ENCODE measurements at places on chromosomes 1 and 21.

GRCh38 chr1:6124341-6124740 lies 55.8 kb downstream of the CHD5 start:
- no peak for DNase-seq

- DNase-seq, result peak; percentile 66
Measured at GRCh38 chr1:48202030-48202752, 20.3 kb upstream of the SLC5A9 start.

GRCh38 chr1:206685769-206686477 lies 1.2 kb downstream of the MAPKAPK2 start:
- DNase-seq, result peak; percentile 42

GRCh38 chr1:182564406-182565004 lies 24.6 kb downstream of the RNASEL start:
- DNase-seq, result no peak

- DNase-seq, result peak; percentile 20
Measured at GRCh38 chr21:34072145-34073031, 990 bp upstream of the MRPS6 start.

DNA sequence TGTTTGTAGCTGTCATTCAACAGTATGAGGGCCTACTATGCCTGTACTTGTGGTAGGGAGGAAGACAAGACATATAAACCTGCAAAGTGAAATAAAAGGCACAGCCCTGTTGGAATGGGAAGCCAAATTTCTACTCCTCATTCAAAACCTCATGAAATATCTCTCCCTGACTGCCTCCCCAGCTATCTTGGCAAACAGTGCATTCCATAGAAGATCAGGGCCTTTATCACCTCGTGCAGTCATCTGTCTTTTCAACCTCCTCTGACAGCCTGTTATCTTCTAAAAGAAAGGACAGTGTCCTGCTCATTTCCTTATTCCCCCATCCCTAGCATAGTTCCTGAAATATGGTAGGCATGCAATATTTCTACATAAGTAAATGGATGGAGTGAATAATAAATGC lies 71.0 kb downstream of the SH3GLB1 start:
- no peak for DNase-seq

GRCh38 chr1:17653728-17654351 lies 101.3 kb upstream of the ACTL8 start:
- DNase-seq, result peak; percentile 27

GRCh38 chr1:178959543-178960460 lies 65.9 kb upstream of the FAM20B start:
- DNase-seq, result no peak

GRCh38 chr1:15185617-15186016 lies 32.1 kb downstream of the TMEM51 start:
- DNase-seq, result no peak

GRCh38 chr1:159204161-159205141 lies at the start of gene ACKR1:
TSS of gene ACKR1 (plus strand) at chr1:159204875. CDS start at chr1:159204960, 85 bp downstream.
- no peak for DNase-seq

- DNase-seq, result no peak
Measured at GRCh38 chr21:22710721-22711120, 1712.5 kb downstream of the NCAM2 start.

GRCh38 chr1:73604211-73604610 lies 593.8 kb downstream of the LRRIQ3 start:
- no peak for DNase-seq

GRCh38 chr1:147641695-147642592 lies 28.4 kb downstream of the ACP6 start:
- DNase-seq, result peak; percentile 36
